CD14-positive monocyte (primary cell): ENCODE measurements at places on chromosomes 3 and 15. TPM values are rescaled to one million over a fixed set of nuclear protein-coding genes. Genes with fewer than 3 reads are reported as not detected.

DNA sequence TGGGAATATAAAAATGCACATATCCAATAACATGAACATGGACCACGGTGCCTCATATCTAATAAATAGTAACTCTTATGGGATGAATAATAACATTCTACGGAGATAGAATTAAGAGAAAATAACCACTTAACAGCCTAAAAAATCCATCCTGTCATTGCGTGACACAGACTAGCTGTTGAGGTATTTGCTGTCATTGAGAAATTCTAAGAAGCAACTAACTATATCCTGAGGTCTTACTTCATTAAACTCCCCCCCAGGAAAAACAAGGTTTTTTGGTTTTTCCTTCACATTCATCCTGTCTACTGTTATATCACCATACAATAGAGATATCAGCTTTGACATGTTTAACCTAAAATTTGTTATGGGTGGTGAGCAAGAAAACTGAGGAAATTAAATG, 14.3 kb downstream of the CEP152 start:
- peaks cover 8% of the 10 kb centered on the region for H3K4me1 ChIP-seq
- peaks cover 16% of the 10 kb centered on the region for H3K36me3 ChIP-seq
- no peak for DNase-seq
- no peaks in the 10 kb centered on the region for H3K27me3 ChIP-seq
- no peak overlapping the region for H3K4me3 ChIP-seq

DNA sequence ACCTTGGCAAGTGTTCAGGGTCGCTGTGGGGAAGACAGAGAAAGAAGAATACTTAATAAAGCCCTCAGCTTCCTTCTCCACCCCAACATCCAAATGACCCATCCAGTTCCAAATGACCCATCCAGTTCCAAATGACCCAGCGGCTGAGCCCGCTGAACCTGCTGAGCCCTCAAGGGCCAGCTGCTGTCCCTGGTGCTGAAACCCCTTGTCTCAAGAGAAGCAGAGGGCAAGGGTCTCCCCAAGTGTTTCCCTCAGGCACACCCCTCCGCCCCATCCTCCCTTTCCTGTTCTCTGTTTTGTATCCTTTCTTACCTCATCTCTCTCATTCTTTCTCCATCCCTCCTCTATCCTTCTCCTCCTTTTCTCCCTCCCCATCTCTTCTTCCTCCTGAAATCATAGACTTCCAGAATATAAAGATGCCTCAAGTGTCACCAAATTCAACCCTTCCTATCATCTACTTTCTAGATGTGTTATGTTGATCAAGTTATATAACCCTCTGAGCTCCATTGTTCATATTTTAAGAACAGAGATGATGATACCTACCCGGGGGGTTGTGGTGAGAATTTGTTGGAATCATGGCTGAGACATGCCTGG, 29.0 kb downstream of the CCDC33 start:
- no peak overlapping the region for H3K4me3 ChIP-seq
- H3K27me3 ChIP-seq = no peaks in the 10 kb centered on the region
- no peaks in the 10 kb centered on the region for H3K4me1 ChIP-seq
- DNase-seq = no peak

DNA sequence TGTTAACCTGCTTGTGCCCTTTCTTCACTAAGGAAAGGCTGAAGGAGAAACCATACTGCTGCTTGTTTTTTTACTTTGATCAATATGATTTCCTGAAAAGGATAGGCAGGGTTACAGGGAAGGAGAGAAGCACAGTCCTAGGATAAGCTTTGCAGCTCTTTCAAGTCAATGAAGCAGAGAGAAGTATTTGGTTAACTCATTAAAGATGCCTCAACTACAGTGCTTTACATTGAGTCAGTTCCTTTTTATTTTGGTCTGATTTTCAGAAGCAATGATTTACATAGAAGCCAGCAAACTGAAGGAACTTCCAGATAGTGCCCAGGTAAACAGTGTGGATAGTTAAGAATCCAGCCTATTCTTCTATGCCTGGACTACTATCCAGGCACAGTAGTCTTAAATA, 64.8 kb downstream of the ARIH1 start:
- no peak overlapping the region for H3K4me3 ChIP-seq
- H3K27ac ChIP-seq = no peak overlapping the region
- H3K36me3 ChIP-seq = no peaks in the 10 kb centered on the region
- H3K4me1 ChIP-seq = no peaks in the 10 kb centered on the region
- no peaks in the 10 kb centered on the region for H3K27me3 ChIP-seq
- DNase-seq = no peak

DNA sequence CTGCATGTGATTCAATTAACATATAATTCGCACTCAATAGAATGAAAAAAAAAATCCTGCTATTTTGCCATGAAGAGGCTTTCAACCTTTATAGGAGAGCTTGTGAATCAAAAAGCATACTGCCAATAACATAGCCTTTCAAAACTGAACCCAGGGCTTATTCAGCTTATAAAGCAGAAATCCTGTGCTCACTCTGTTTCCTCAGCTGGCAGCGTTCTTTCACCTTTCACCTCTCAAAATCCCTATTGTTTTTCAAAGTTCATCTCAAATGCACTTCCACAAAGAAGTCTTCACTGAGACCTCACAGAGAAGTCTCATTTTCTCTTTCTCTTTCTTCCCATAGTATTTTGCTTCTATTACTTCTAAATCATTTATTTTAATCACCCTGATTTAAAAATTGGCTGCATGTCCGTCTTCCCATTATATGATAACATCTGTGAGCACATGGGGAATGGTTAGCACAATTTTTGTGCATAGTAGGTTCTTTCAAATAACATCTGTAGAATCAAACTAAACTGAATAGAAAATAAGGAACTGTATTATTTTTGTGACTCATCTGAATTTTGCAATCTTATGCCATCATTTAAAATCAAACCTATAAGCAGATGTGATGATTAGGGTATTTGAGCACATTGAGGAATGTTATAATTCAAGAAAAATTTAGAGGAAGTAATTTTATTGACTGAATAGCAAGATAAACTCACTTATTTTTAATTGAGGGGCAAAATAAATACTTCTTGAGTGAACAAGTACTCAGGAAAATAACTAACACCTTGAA, 373.4 kb downstream of the NLGN1 start:
- H3K36me3 ChIP-seq = no peaks in the 10 kb centered on the region
- DNase-seq = no peak
- H3K4me1 ChIP-seq = no peaks in the 10 kb centered on the region
- no peak overlapping the region for H3K4me3 ChIP-seq
- H3K27me3 ChIP-seq = no peaks in the 10 kb centered on the region
- no peak overlapping the region for H3K27ac ChIP-seq

GRCh38 chr3:137769322-137770065, 5.4 kb downstream of the SOX14 start:
- no peak overlapping the region for H3K4me3 ChIP-seq
- no peak for DNase-seq
- H3K4me1 ChIP-seq = no peaks in the 10 kb centered on the region
- H3K27me3 ChIP-seq = peaks cover 86% of the 10 kb centered on the region
- no peaks in the 10 kb centered on the region for H3K36me3 ChIP-seq

DNA sequence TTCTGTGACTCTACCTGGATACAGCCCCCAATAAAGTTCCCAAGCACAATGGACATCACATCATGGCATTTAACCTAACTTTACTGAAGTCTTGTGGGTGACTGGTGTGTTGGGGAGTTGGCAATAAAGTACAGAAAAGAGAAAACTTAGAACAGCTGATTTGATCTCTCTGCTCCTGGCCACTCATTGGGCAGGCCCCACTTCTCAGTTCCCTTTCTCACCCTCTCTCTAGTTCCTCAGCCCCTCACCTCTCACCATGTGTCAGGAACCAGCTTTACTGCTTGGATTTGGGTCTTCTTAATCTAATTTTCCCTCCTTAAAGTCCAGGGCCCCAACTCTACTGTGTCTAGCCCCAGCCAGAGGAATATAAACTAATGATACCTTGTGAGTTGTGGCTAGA, 713 bp upstream of the MUC13 start:
- H3K36me3 ChIP-seq = no peaks in the 10 kb centered on the region
- H3K27ac ChIP-seq = no peak overlapping the region
- H3K4me1 ChIP-seq = no peaks in the 10 kb centered on the region

DNA sequence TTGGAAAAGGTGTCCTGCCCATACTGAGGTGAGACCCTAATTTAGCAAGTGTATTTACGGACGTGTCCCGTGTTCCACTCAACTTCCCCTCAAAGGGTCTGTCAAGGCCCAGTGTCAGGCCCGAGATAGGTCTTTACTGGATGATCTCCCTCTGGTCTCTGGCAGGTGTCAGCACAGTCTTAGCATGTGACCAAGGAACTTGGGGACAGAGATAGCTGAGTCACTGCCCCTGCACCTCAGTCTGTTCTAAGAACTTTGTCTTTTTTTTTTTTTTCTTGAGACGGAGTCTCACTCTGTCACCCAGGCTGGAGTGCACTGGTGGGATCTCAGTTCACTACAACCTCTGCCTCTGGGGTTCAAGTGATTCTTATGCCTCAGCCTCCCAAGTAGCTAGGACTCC, 32.1 kb upstream of the ALPK3 start:
- DNase-seq = no peak
- peaks cover 9% of the 10 kb centered on the region for H3K4me1 ChIP-seq
- H3K27me3 ChIP-seq = no peaks in the 10 kb centered on the region

GCSAM gene
- polyA plus RNA-seq = not detected

- peaks cover 21% of the 10 kb centered on the region for H3K4me1 ChIP-seq
- H3K4me3 ChIP-seq = peak overlapping the region; percentile 27
- no peaks in the 10 kb centered on the region for H3K36me3 ChIP-seq
- H3K27ac ChIP-seq = peak overlapping the region; percentile 68
These were observed 22.1 kb upstream of the TRA2B start for GRCh38 chr3:185959609-185960521.

- DNase-seq = no peak
- H3K27ac ChIP-seq = no peak overlapping the region
- H3K36me3 ChIP-seq = peaks cover 17% of the 10 kb centered on the region
- no peaks in the 10 kb centered on the region for H3K27me3 ChIP-seq
- no peaks in the 10 kb centered on the region for H3K4me1 ChIP-seq
These were observed 116.5 kb downstream of the EEFSEC start for GRCh38 chr3:128269796-128270195.

GRCh38 chr3:48464713-48465221, 18.2 kb downstream of the ATRIP start:
- no peak for DNase-seq
- H3K27ac ChIP-seq = peak overlapping the region; percentile 97
- H3K36me3 ChIP-seq = peaks cover 46% of the 10 kb centered on the region
- no peaks in the 10 kb centered on the region for H3K27me3 ChIP-seq
- H3K4me3 ChIP-seq = peak overlapping the region; percentile 4

DNA sequence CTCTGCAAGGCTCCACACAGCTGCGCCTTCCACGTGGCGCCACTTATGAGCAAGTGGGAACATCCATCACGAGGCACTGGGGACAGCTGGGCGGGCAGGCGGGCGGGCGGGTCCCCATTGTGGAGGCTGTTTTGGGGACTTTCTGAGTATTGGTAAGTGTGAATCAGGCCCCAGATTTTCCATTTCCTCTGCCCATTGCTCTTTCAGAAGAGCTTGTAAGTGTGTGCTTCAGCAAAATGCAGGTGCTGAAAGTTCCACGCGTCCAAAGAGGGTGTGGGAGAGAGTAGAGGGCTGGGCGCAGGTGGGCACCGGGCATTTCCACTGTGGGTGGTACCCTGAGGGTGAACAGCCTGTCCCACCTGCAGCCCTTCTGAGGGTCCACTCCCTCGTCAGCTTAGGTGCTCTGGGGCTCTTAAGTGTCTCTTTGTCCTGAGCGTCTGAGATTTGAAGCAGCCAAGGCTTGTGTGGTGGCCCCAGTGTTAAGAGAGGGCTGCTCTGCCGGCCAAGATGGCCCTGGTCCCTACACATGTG, 177.1 kb downstream of the RPLP1 start:
- no peak overlapping the region for H3K4me3 ChIP-seq
- H3K27me3 ChIP-seq = no peaks in the 10 kb centered on the region
- no peak for DNase-seq

DNA sequence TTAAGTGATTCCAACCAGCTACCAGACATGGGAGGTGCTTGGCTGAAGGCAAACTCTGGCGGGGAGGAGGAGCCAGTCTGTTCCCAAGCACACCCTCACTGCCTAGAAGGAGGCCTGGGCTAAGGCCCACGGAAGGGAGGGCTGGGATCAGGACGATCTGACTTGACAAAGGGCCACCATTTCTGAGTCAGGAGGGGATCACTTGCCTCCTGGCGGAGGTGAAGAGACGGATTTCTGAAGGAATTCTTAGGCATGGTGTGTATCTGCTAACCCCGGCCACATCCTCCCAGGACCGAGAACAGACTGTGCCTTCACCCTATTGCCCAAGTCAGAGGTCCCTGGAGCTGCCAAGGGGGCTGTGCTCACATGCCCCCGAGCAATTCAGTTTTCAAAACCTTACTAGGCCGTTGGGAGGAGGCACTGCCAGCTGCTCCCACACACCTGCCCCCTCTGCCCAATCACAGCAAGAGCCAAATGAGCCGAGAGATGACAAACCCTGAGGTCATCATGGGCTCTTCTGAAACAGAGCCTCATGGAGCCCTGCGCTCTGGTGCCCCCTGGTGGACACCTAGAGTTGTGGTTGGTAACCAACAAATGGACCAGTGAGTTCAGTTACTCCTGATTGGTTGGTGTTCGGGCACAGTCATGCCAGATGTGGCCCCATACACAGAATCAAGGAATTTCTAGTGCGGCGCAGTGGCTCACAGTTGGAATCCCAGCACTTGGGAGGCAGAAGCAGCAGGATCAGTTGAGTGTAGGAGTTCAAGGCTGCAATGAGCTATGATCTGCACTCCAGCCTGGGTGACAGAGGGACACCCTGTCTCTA, 6.5 kb upstream of the TNK2 start:
- no peak overlapping the region for H3K4me3 ChIP-seq
- no peak overlapping the region for H3K27ac ChIP-seq
- H3K27me3 ChIP-seq = no peaks in the 10 kb centered on the region
- H3K36me3 ChIP-seq = no peaks in the 10 kb centered on the region

CPLX3 gene
- polyA plus RNA-seq = 0.09 and 0.12 TPM in 2 replicates

TMEM266 gene
- polyA plus RNA-seq = not detected in 2 replicates

DNA sequence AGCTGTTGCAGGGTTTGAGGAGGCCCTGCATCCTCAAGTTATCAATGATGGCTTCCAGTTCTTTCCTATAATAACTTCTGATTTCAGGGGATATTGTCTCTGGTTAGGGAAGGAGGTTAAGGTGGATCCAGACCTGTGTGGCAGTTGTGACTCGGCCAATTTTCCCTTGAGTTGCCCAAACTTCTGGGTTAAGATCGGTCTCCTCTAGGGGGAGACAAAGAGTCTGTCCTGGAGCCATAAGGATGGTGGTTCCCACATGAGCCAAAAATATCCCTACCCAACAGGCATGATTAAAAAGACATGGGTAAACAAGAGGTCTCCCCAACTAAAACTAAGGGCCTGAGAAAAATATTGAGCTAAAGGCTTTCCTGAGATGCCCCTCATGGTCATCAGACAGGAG, 227.5 kb upstream of the MDFIC2 start:
- no peaks in the 10 kb centered on the region for H3K36me3 ChIP-seq
- no peak overlapping the region for H3K4me3 ChIP-seq
- DNase-seq = no peak
- H3K4me1 ChIP-seq = no peaks in the 10 kb centered on the region

- H3K36me3 ChIP-seq = no peaks in the 10 kb centered on the region
- no peak for DNase-seq
- H3K27ac ChIP-seq = no peak overlapping the region
- no peaks in the 10 kb centered on the region for H3K27me3 ChIP-seq
These were observed 211.9 kb upstream of the IL12A start for GRCh38 chr3:159776779-159777178.
